ENCODE measurements at places on chromosomes 11 and 22. TPM values are rescaled to one million over a fixed set of nuclear protein-coding genes. Genes with fewer than 3 reads are reported as not detected.

- H3K27ac ChIP-seq, result peak overlapping the region; percentile 79
- no peak overlapping the region for H3K4me3 ChIP-seq
- peaks cover 43% of the 10 kb centered on the region for H3K4me1 ChIP-seq
- no peak for DNase-seq
- H3K27me3 ChIP-seq, result no peaks in the 10 kb centered on the region
- H3K36me3 ChIP-seq, result peaks cover 10% of the 10 kb centered on the region
These were observed 101.1 kb downstream of the MICAL2 start for GRCh38 chr11:12211331-12212065.

GRCh38 chr11:27124514-27125264, 84.1 kb downstream of the BBOX1 start:
- H3K27me3 ChIP-seq, result no peaks in the 10 kb centered on the region
- no peak overlapping the region for H3K27ac ChIP-seq
- H3K36me3 ChIP-seq, result no peaks in the 10 kb centered on the region
- no peak for DNase-seq

The CAPN5 gene
- total RNA-seq, result 21.2 TPM

DNA sequence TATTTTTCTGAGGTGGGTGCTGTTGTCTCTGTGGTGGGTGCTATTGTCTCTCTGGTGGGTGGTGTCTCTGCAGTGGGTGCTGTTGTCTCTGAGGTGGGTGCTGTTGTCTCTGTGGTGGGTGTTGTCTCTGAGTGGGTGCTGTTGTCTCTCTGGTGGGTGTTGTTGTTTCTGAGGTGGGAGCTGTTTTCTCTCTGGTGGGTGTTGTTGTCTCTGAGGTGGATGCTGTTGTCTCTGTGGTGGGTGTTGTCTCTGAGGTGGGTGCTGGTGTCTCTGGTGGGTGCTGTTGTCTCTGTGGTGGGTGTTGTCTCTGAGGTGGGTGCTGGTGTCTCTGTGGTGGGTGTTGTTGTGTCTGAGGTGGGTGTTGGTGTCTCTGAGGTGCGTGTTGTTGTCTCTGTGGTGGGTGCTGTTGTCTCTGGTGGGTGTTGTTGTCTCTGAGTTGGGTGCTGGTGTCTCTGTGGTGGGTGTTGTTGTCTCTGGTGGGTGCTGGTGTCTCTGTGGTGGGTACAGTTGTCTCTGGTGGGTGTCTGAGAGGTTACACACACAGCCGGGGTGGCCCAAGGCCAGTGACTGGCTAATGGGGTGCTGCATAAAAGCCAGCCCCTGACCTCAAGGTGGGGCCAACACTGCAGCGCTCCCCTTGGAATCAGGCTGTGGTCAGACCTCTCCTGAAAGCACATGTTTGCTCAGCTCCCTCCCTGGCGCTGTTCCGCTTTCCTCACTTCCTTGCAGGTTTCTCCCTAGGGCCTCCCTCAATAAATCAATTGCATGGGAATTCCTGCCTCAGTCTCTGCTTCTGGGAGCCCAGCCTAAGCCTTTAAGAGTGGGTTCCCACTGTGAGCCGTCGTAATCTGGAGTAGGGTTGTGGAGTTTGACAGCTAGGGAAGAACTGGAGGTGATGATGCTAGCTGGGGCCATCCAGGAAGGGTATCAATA, 31.0 kb upstream of the XBP1 start:
- DNase-seq, result no peak
- no peaks in the 10 kb centered on the region for H3K27me3 ChIP-seq
- H3K4me1 ChIP-seq, result 0 out of 2 replicates have a peak, but pooled peaks cover 5% of the 10 kb centered on the region
- no peaks in the 10 kb centered on the region for H3K36me3 ChIP-seq

DNA sequence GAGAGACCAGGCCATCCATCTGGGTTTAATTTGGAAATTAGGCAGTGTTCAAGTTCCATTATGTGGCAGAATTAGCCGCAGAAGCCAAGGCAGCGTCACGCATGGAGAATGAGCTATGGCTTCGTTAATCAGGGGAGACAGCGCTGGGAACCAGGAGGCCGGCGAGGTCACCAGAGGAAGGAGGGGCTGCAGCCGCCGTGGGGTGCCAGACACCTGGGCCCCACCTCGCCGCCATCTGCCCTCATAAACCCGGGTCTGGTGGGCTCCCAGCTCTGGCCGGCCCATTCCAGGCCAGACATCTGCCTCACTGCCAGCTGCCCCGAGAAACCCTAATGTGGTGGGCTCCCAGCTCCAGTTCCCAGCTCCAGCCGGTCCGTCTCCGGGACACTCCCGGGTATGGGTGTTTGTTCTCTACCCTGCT, 676.9 kb downstream of the BRD1 start:
- H3K36me3 ChIP-seq, result no peaks in the 10 kb centered on the region
- H3K4me3 ChIP-seq, result no peak overlapping the region
- no peak overlapping the region for H3K27ac ChIP-seq
- DNase-seq, result no peak

The MFRP gene
- not detected for total RNA-seq

The AIFM3 gene
- total RNA-seq, result 0.73 TPM

DNA sequence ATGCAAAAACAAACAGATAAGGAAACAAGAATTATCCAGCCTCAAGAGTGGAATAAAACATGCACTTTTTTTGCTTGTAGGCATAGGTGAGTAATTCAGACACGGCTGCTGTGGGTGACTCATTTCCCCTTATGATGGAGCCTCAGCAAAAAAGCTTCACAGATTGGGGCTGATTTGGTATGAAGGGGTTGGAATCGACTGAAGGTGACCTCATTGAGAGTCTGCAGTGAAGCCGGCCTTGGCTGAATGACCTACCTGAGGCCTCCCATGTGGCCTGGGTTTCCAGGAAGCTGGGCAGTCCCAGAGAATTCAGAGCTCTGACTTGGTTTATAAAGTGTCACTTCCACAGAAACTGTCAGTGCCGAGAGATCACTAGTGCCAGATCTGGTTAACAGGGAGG, 34.2 kb upstream of the VPREB1 start:
- H3K36me3 ChIP-seq, result no peaks in the 10 kb centered on the region
- DNase-seq, result no peak
- no peak overlapping the region for H3K27ac ChIP-seq
- H3K27me3 ChIP-seq, result no peaks in the 10 kb centered on the region
- no peak overlapping the region for H3K4me3 ChIP-seq

GRCh38 chr22:27108425-27109114, 451.2 kb downstream of the MIAT start:
- H3K27ac ChIP-seq, result no peak overlapping the region
- H3K27me3 ChIP-seq, result no peaks in the 10 kb centered on the region
- no peak for DNase-seq
- no peaks in the 10 kb centered on the region for H3K36me3 ChIP-seq
- H3K4me3 ChIP-seq, result no peak overlapping the region

The HEPACAM gene
- 0.11 TPM for total RNA-seq

GRCh38 chr11:9095421-9095820, 4.0 kb upstream of the SCUBE2 start:
- DNase-seq, result no peak
- no peaks in the 10 kb centered on the region for H3K36me3 ChIP-seq
- H3K4me1 ChIP-seq, result no peaks in the 10 kb centered on the region
- H3K4me3 ChIP-seq, result no peak overlapping the region

DNA sequence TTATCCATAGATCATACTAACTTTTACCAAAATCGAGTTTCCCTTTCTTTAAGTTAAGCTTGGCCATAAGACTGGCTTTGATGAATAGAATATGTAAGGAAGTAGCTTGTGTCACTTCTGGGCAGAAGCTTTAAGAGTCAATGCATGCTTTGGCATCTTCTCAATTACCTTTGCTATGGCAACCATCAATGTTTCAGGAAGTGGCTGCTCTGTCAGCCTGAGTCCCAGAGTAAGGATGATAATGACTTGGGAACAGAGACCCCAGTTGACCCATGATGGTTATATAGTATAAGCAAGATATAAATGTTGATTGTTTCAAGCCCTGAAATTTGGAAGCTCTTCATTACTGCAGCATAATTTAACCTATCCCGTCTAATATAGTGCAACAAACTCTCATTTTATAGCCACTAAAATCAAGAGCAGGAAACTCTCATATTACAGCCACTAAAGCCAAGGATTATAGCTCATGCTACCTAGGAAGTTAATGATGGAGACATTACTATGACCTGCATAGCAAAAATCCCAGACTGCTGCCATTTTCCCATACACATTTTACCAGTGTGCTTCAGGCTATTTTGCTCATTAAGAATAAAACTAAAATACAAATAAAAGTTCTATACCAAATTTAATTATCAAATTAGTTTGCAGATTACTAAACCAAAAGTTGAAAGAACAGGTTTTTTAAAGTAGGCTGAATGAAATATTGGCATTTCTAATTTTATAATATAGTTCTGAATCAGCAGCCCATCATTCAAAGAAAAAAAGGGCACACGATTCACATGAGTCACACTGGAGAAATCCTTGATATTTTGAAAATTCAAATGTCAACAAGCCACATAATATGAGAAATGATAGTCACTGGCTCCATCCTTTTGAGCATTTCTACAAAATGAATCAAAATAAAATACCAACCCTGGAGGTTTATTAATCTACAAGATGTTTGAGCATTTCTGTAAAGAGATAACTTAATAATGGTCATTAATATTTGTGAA, 23.8 kb downstream of the FSHB start:
- no peaks in the 10 kb centered on the region for H3K36me3 ChIP-seq
- no peaks in the 10 kb centered on the region for H3K4me1 ChIP-seq
- no peak overlapping the region for H3K27ac ChIP-seq
- no peaks in the 10 kb centered on the region for H3K27me3 ChIP-seq
- no peak for DNase-seq

DNA sequence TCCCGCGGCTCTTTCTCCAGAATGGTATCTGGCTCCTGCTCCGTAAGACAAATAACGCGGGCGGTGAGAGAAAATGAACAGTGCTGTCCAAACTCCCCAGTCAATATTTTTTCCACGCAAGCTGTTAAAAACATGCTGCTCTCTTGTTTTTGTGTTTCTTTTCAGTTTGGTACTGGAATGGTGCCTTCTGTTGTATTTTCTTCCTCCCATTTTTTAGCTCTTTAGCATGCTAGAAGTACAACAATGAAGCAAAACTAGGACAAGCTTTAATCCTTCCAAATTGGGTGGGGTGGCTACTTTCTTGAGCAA, 599 bp upstream of the PPP2R1B start:
- no peak for DNase-seq
- peak overlapping the region; percentile 84 for H3K27ac ChIP-seq
- peaks cover 10% of the 10 kb centered on the region for H3K4me1 ChIP-seq
- H3K4me3 ChIP-seq, result peak overlapping the region; percentile 61

The TFIP11 gene
- total RNA-seq, result 27.7 TPM

GRCh38 chr11:22711071-22711770, 44.8 kb downstream of the GAS2 start:
- peaks cover 12% of the 10 kb centered on the region for H3K4me1 ChIP-seq
- no peaks in the 10 kb centered on the region for H3K36me3 ChIP-seq
- peak; percentile 46 for DNase-seq
- no peaks in the 10 kb centered on the region for H3K27me3 ChIP-seq

The CENATAC gene
- 185 TPM for total RNA-seq

GRCh38 chr11:12280838-12281565, 96.4 kb upstream of the PARVA start:
- H3K4me1 ChIP-seq, result peaks cover 30% of the 10 kb centered on the region
- peak overlapping the region; percentile 83 for H3K27ac ChIP-seq
- H3K4me3 ChIP-seq, result no peak overlapping the region

DNA sequence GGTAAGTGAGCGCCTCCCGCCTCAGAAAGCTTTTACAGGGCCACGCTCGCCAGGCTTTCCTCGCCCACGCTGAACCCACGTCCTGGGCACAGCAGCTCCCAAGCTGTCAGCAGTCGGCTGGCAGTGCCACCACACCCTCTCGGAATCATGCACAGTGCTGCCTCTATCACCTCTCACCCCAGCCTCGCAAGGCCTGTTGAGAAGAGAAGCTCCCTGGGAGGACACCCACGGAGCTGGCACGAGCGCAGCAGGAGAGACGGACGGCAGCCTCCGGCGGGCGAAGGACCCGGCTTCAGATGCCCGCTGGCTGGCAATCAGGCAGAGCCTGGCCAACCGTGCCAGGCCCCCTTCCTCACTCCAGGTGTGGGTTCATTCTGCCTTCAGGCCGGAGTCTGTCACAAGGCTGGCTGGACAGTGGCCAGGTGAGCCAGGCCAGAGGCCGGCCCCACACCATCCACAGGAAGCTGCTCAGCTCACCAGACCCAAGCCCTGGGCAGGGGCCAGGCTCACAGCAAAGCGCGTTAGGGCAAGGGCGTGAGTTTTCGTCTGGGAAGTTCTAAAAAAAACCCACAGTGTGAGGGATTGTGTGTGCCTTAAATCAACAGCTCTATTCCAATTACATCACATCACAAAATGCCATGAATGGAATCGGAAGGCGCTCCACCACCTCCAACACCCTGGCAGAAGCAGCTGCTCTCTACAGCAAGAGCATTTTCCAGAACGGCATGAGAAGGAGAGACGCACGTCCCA, 33.2 kb downstream of the TOLLIP start:
- no peak overlapping the region for H3K4me3 ChIP-seq
- H3K27ac ChIP-seq, result peak overlapping the region; percentile 32
- H3K4me1 ChIP-seq, result no peaks in the 10 kb centered on the region

The IGF2 gene
- 1,397 TPM for total RNA-seq

The TMEM191B gene
- total RNA-seq, result 8.6 TPM

DNA sequence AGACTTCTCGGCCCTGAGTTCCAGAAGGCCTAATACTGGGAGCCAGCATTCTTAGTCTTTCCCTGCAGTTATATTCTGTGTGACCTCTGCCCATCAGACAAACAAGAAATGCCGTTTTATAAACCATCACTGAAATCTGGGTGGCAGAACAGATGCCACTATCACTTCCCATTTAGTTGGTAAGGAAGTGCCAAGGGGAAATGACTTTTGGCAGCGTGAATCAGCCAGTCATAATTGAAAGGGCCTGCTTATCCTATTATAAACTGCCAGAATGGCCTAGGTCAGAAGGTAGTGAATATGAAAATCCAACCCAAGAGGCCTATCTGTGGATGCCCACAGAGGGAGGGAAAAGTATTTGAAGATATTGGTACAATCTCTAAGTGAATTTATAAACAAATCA, 646.8 kb upstream of the CCDC90B start:
- H3K4me3 ChIP-seq, result no peak overlapping the region
- H3K4me1 ChIP-seq, result no peaks in the 10 kb centered on the region
- no peaks in the 10 kb centered on the region for H3K36me3 ChIP-seq
- no peak for DNase-seq
- H3K27ac ChIP-seq, result no peak overlapping the region

DNA sequence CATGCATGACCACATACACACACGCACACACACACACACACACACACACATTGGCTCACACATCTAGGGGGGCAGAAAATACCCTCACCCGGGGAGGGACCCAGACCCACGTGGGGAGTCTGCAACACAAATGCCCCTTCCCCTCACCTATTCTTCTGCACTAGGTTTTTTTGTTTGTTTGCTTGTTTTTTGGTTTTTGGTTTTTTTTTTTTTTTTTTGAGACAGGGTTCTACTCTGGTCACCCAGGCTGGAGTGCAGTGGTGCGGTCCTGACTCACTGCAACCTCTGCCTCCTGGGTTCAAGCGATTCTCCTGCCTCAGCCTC, 28.4 kb downstream of the WEE1 start:
- H3K4me1 ChIP-seq, result peaks cover 21% of the 10 kb centered on the region
- no peak overlapping the region for H3K4me3 ChIP-seq
- H3K36me3 ChIP-seq, result no peaks in the 10 kb centered on the region
- H3K27me3 ChIP-seq, result no peaks in the 10 kb centered on the region
- peak overlapping the region; percentile 48 for H3K27ac ChIP-seq

All from Caco-2 (cell line).